Kidney epithelial cell (primary cell): ENCODE measurements at places on chromosomes 1 and 21.

DNA sequence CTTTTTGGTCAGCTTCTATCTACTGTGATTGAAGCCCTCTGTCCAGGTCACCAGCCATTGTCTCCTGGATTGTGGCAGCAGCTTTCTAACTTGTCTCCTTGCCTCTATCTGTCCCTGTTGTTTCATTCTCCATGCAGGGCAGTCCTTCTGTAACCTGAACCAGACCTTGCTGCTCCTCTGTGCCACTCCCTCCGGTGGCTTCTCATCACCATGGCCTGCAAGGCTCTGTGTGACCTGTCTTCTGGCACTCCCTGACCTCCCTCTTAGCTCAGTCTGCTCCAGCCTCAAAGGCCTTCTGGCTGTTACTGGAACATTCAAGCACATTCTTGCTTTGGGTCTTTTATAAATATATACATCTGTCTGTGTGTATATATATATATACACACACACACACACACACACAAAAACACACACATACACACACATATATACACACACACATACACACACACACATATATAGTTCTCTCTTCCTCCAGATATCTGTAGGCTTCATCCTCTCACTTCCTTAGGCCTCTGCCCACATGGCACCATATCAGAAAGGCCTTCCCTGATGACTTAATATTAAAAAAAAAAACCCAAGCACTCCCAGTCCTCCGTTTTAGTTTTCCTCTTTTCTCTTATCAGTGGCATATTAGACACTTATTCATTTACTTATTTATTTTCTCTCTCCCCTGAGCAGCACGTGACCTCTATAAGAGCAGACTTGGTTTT, 21.2 kb upstream of the JUN start:
- no peak for DNase-seq

- DNase-seq = no peak
These were observed 138.2 kb downstream of the COL24A1 start for GRCh38 chr1:86018283-86018923.

DNA sequence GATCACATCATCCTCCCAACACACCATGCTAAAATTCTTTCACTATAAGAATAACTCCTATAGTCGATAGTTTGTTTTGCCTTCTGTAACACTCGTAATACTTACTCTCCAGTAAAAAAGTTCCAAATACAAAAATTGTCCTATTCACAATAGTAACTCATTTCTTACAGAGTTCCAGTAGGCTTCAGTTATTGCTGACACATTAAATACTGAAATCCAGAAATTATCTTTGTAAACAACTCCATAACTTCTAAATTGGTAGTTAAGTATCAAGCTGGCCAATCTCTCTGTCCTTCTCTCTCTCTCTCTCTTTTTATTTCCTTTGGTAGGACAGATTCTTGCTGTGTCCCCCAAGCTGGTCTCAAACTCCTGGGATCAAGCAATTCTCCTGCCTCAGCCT, 49.6 kb upstream of the FOXD3 start:
- DNase-seq = no peak

- DNase-seq = no peak
These were observed 41.7 kb downstream of the PRKCZ start for GRCh38 chr1:2091611-2092604.

- DNase-seq = no peak
These were observed 147.8 kb upstream of the MAP1LC3C start for GRCh38 chr1:242146652-242147051.

- DNase-seq = no peak
These were observed 931.6 kb downstream of the NCAM2 start for GRCh38 chr21:21929789-21930188.

DNA sequence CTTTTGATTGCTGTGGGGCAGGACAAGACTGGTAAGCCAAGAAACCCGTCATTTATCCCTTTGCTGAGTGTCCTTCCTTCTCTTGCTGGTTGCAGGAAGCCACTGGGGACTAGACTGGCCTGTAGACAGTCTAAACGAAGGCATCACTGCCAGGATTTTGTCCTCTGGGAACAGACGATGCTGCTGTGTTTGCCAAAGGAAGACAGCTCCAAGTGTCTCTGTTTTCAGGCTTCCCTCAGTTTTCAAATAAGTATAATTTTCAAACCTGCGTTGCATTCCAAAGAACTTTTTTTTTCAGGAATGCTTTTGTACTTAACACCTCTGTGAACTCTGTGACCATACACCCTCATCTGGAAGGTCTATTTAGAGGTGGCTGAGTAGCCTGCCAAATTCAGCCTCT, 269.4 kb downstream of the HLX start:
- no peak for DNase-seq

GRCh38 chr1:244050835-244051444, at the start of gene ZBTB18:
TSS of gene ZBTB18 (plus strand) at chr1:244051283. CDS start at chr1:244051432, 149 bp downstream.
- no peak for DNase-seq

- no peak for DNase-seq
These were observed 13.4 kb upstream of the DPT start for GRCh38 chr1:168742386-168742785.
